HepG2 (cell line): ENCODE measurements at places on chromosomes 1 and 21. TPM values are rescaled to one million over a fixed set of nuclear protein-coding genes. Genes with fewer than 3 reads are reported as not detected.

The DDX20 gene
- 14.3 and 20.0 TPM in 2 replicates for total RNA-seq

The CYP4X1 gene
- 0.07 TPM in 1 of 2 replicates, not detected in the other for total RNA-seq

The DCDC2B gene
- not detected in 2 replicates for total RNA-seq

The PCP4 gene
- not detected in 2 replicates for total RNA-seq

GRCh38 chr1:17412093-17412870, 27.2 kb downstream of the RCC2 start:
- peaks cover 87% of the 10 kb centered on the region for H3K36me3 ChIP-seq
- DNase-seq = no peak
- H3K4me1 ChIP-seq = no peaks in the 10 kb centered on the region

GRCh38 chr1:243291292-243291691, 35.5 kb downstream of the SDCCAG8 start:
- H3K4me1 ChIP-seq = no peaks in the 10 kb centered on the region
- no peaks in the 10 kb centered on the region; the same call in 2 of the 3 replicates for H3K36me3 ChIP-seq
- DNase-seq = no peak
- H3K27ac ChIP-seq = no peak overlapping the region
- H3K4me3 ChIP-seq = no peak overlapping the region

DNA sequence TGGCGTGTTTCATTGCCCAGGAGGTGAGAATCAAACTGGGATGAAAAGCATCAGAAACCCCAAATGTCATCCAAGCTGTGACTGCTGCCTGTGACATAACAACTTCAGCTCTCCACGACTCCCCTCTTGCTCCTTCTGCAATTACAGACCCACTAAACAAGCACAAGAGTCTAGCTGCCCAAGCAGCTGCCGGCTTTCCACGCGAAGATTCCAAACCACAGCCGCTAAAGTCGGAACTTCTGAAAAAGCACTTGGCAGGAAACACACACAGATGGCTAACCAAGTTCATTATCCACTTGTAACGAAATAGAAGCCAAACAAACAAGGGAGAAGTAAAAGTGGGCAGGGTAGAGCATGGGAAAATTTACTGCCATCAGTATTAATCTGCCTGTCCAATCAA, 198.1 kb downstream of the SLC35F3 start:
- no peak overlapping the region for H3K27ac ChIP-seq
- no peak for DNase-seq
- no peaks in the 10 kb centered on the region for H3K4me1 ChIP-seq
- H3K4me3 ChIP-seq = no peak overlapping the region

- no peak overlapping the region for H3K4me3 ChIP-seq
- no peak for DNase-seq
- H3K27ac ChIP-seq = no peak overlapping the region
These were observed 122.7 kb downstream of the VAV3 start for GRCh38 chr1:107842241-107842640.

DNA sequence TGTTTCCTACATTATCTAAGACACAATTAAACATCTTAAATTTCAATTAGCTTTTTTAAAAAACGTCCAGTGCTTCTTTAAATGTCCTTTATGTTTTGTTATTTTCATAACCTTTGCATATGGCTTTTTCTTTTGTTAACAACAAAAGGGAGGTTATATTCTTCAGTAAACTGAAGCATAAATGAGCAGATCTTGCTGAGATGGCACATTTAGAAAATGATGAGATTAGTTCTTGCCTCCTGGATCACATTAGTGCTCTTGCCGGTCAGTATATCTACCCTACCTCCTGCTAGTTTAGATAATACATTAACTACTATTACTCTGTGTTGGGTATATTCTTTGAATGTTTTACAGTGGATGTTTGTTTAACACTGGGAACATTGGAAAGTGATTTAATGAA, 126.1 kb downstream of the DISP1 start:
- H3K4me1 ChIP-seq = no peaks in the 10 kb centered on the region
- no peak for DNase-seq
- H3K27me3 ChIP-seq = no peaks in the 10 kb centered on the region
- H3K4me3 ChIP-seq = no peak overlapping the region

GRCh38 chr1:4422504-4423289, 231.7 kb upstream of the AJAP1 start:
- no peaks in the 10 kb centered on the region for H3K4me1 ChIP-seq
- H3K4me3 ChIP-seq = no peak overlapping the region
- no peak for DNase-seq
- H3K27ac ChIP-seq = no peak overlapping the region
- no peaks in the 10 kb centered on the region; the same call in 2 of the 3 replicates for H3K27me3 ChIP-seq
- H3K36me3 ChIP-seq = no peaks in the 10 kb centered on the region

GRCh38 chr1:2987773-2988172, 33.5 kb upstream of the ACTRT2 start:
- H3K4me3 ChIP-seq = no peak overlapping the region
- H3K36me3 ChIP-seq = no peaks in the 10 kb centered on the region
- H3K4me1 ChIP-seq = no peaks in the 10 kb centered on the region
- H3K27me3 ChIP-seq = peaks cover 7% of the 10 kb centered on the region
- DNase-seq = no peak

DNA sequence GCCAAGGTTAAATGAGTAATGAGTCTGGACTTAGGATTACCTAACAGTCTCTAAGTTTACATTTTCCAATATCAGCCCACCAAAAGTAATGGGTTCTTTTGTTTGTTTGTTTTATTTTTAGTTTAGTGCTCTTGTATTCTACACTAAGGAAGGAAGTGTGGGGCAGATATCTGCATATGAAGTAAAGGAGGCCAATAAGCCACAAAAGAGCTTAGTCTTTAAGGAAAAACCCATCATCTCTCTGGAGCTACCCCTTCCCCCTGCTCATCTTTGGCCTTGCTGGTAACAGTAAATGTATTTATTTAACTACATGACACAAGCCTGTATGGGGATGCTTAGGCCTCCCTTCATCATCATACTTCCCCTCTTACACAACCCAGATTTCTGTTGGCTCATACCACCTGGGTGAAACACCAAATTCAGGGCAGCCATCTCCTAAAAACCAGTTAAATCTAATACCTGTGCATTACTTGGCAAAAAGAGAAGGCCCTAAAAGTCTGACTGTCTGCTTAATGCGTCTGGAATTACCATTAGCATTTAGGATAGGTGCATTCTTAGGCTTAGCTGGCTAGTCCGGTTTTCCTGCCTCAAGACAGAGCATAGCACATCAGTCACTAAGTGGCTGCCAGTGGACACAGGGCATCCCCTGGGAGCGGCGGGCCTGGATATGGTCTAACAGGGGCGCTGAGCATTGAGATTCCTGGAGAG, 96.8 kb upstream of the ADGRL2 start:
- no peaks in the 10 kb centered on the region for H3K36me3 ChIP-seq
- H3K27me3 ChIP-seq = no peaks in the 10 kb centered on the region
- DNase-seq = no peak
- peaks cover 14% of the 10 kb centered on the region for H3K4me1 ChIP-seq
- H3K4me3 ChIP-seq = no peak overlapping the region
- H3K27ac ChIP-seq = no peak overlapping the region

- H3K4me1 ChIP-seq = peaks cover 96% of the 10 kb centered on the region
- peaks cover 9% of the 10 kb centered on the region; the same call in 2 of the 3 replicates for H3K36me3 ChIP-seq
- no peak overlapping the region for H3K4me3 ChIP-seq
- H3K27ac ChIP-seq = no peak overlapping the region
- no peaks in the 10 kb centered on the region for H3K27me3 ChIP-seq
- no peak for DNase-seq
These were observed 67.3 kb downstream of the TGFBR3 start for GRCh38 chr1:91818713-91818975.

DNA sequence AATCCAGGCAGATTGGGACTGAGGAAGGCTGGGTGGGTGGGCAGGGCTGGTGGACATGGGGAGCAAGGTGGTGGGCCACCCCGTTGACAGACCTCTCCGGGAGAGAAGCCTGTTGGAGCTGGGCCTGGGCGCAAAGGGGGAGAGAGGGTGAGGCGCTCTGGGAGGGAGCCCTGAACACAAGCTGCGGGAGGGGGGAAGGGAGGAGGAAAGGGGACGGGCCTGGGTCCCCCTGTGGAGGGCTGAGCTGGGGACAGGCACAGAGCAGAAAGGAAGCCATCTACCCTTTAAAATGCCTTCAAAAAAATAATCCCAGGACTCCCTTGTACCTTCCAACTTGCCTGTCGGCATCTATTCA, 161.8 kb downstream of the PSMG1 start:
- no peaks in the 10 kb centered on the region for H3K27me3 ChIP-seq
- DNase-seq = no peak
- peaks cover 64% of the 10 kb centered on the region for H3K4me1 ChIP-seq
- H3K27ac ChIP-seq = peak overlapping the region; percentile 56

DNA sequence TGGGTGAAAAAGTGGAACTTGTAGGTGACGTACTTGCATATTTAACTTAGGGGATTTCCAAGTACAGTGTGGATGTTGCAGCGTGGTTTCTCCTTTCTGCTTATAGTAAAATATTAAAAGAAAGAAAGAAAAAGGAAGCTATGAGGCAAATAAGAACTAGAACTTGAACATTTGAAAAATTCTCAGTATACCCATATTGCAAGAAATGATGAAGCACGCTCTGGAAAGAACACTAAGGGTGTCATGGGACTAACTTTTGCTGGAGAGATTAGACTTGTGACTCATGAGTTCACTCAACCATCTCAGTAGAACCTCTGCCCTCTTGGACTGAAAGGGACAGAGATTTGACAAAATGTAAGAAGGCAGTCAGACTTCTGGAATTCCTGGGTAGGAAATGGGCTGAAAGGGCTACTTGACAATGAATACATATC, 704.5 kb upstream of the ADGRL4 start:
- no peak for DNase-seq
- no peaks in the 10 kb centered on the region for H3K27me3 ChIP-seq
- H3K4me1 ChIP-seq = no peaks in the 10 kb centered on the region
- H3K4me3 ChIP-seq = no peak overlapping the region
- H3K27ac ChIP-seq = no peak overlapping the region

DNA sequence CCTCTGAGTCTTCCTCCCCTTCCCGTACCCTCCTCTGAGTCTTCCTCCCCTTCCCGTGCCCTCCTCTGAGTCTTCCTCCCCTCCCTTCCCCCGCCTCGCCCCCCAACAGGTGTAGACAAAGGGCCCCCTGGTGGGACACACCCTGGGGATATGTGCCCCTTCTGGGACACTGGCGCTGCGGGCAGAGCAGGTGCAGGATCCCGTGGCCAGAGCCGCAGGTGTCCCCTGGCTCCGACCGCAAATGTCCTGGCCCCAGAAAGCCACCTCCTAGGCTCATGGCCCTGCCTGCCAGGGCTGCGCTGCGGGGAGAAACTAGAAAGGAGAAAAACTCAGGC, 51.5 kb upstream of the ARHGEF16 start:
- peaks cover 10% of the 10 kb centered on the region; the same call in 2 of the 3 replicates for H3K27me3 ChIP-seq
- no peak overlapping the region for H3K27ac ChIP-seq
- no peak for DNase-seq
- no peaks in the 10 kb centered on the region for H3K36me3 ChIP-seq
- H3K4me1 ChIP-seq = no peaks in the 10 kb centered on the region

DNA sequence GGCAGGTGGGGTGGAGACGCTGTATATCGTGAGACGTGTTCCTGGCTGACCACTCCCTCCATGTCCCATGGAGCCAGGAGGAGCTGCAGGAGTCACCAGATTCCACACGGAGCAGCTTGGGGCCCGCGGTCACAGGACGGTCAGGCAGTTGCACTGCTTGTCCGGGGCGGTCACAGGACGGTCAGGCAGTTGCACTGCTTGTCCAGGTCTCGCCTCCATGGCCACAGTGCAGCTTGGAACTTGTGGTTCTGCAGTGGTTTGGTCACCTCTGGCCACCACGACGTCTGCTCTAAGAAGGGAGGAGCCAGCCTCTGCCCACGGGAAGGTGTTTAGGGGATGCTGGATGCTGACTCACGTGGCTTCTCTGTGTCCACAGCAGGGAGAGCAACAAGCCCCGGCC, 33.0 kb downstream of the SLX9 start:
- no peak overlapping the region for H3K27ac ChIP-seq
- no peaks in the 10 kb centered on the region for H3K27me3 ChIP-seq
- peaks cover 14% of the 10 kb centered on the region for H3K36me3 ChIP-seq
- H3K4me1 ChIP-seq = peaks cover 6% of the 10 kb centered on the region; the same call in 1 of the 2 replicates
- DNase-seq = no peak
- no peak overlapping the region for H3K4me3 ChIP-seq

- H3K4me3 ChIP-seq = no peak overlapping the region
- H3K4me1 ChIP-seq = peaks cover 46% of the 10 kb centered on the region
- no peak for DNase-seq
- no peaks in the 10 kb centered on the region for H3K27me3 ChIP-seq
These were observed 12.8 kb upstream of the ADAR start for GRCh38 chr1:154620751-154621150.

DNA sequence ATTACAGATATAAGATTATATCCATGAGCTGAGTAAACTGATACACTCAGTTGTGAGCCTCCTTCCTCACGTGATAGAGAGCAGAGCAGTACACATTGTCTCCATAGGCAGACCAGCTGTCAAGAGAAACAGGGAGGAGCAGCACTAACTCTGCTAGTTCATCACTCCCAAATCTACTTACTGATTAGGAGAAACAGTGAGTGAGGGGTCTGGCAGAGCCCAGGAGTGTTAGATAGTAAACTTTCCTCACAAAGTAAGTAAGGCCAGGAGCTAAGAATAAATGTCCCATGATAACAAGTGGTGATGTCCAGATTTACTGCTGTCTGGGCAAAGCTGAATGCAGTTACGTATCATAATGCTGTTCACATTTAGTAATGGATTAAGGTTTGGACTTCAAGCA, 168.6 kb upstream of the KCNK2 start:
- H3K27ac ChIP-seq = no peak overlapping the region
- no peak for DNase-seq
- H3K27me3 ChIP-seq = no peaks in the 10 kb centered on the region
- H3K4me1 ChIP-seq = no peaks in the 10 kb centered on the region
- H3K36me3 ChIP-seq = no peaks in the 10 kb centered on the region
- no peak overlapping the region for H3K4me3 ChIP-seq
